ENCODE measurements at places on chromosomes 11 and 22.

DNA sequence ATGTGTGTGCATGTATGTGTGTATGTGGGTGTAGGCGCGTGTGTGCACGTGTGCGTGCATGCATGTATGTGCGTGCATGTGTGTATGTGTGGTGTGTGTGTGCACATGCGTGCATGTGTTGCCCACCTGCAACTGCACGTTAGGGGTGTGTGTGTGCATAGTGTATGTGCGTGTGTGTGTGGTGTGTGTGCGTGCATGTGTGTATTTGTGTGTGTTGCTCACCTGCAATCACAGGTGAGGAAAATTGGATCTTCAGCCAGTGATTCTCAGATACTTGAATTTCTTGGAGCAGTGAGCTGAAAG lies 54.3 kb downstream of the ST14 start:
- DNase-seq: no peak

DNA sequence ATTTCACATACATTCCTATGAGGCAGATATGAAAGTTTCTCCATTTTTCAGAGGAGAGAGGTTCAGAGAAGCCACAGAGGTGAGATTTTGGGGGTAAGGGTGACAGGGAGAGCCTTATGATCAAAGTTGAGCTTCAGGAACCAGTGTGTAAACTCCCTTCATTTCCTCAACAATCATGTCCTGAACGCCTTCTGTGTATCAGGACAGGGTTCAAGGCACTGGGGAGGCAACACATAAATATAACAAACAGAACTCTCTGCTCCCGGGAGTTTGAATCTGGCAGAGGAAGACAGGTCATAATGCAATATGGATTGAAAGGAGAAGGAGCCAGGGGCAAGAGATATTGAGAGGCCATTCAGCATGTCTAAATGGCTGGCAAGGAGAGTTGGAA lies 28.0 kb downstream of the AMOTL1 start:
- no peak for DNase-seq

DNA sequence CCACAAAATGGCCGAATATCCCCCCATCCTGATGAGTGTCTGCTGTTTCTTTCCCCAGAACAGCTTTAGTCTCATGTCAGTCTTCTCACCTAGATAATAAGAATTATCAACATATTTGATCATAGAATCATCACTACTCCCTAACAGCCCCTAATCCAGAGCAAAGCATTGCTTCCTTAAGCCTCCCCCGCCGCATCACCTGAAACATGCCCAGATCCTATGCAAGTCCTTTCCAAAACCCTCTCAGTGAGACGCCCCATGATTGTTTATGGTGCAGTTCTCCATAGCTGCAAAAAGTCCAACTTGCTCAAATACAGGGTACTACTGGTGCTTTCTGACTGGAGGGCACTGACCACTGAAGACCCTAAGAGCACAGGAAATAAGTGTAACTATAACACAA lies 20.1 kb downstream of the KCNJ1 start:
- DNase-seq: no peak

DNA sequence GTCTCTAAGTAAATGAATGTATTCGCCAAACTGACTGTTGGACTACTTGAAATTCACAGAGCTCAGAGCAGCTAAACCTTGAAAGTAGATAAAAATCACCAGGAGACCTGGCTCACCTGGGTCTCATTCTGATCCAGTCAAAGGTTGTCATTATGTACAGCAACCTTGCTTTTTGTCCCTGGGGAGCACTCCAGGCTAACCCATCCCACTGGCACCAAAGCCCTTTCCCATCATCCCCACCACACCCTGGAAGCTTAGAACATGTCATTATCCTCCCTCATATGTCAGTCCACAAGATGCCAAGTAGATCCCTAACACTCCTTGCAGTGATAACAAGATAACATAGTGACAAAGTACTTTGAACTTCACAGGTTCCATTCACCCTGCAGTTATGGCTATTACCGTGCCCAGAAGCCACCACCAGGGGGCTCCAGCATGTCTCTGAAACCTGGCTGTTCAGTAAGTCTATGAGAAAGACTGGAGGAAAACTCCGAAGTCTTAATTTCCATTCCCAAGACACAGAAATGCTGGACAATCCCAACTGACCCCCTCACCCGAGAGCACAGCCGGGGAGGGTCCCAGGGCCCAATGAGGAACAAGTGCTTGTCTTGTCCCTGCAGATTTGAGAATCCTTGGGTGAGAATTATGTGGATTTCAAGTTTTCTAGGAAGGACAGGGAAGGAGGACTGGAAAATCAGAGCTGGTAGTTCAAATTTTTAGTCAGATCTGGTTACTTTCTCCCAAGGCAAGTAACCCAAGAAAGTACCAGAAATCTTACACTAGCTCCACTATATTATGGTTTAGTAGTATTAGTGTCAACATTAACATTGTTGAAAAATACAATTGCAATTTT lies 43.0 kb upstream of the USP47 start:
- peak; percentile 12 for DNase-seq

GRCh38 chr11:73194593-73194992 lies 23.5 kb upstream of the P2RY2 start:
- no peak for DNase-seq

DNA sequence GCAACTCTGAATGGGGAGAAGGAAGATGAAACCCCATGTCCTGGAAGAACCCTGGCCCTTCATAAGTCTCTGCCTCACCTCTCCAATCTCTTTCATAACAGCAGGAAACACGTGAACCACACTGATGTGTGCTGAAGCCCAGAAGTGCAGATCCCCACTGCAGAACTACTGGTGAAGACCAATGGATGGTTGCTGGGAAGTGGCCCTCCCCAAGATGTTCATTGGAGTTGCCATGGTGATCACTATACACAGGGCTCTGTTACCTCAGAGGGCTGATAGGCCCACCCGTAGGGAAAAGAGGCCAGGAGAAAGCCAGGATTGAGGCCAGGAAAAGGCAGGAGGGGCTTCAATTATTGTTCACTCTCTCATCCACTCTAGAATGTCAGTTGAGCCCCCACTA lies 11.6 kb downstream of the TST start:
- DNase-seq: no peak

- no peak for DNase-seq
Observed at GRCh38 chr22:35409783-35410662, 10.1 kb downstream of the MCM5 start.

DNA sequence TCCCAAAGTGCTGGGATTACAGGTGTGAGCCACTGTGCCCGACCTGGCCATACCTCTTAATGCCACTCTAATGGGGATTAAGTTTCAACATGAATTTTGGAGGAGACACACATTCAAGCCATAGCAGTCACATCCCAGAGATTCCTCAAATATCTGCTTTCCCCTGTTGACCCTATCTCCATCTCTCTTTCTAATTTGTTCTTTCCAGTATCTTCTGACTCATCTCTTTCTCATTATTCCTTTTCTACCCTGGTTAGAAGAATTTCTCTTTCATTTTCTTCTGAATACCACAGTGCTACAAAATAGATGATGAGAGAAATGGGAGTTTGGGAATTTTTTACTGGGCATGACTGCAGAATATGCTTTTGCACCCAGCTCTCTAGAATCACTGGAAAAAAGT lies 5.1 kb downstream of the OR10V1 start:
- no peak for DNase-seq

DNA sequence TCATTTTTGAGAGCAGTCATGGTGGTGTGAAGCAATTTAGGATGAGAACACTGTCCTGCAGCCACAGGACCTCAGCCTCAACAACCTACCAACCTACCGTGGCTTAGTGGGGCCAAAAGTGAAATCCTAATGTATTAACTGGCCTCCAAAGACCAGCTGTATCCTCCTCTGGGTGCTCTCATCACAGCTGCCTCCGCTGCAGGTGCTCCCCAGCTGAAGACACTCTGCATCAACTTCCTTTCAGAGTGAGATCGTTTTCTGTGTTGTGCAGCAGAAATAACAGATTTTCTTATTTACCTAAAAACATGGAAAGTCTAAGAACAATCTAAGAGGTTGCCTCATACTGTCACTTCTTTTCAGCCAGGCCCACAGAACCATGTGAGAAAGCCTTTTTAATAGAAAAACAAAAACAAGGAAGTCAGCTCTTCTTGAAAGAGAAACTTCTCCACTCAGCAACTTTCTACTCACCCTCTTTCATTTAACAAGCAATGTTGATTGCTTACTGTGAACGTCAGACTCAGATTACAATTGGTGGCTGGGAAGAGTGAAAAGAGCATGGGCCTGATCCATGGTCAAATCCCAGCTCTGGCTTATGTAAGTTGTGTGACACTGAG lies 136.1 kb downstream of the TENM4 start:
- DNase-seq: no peak

DNA sequence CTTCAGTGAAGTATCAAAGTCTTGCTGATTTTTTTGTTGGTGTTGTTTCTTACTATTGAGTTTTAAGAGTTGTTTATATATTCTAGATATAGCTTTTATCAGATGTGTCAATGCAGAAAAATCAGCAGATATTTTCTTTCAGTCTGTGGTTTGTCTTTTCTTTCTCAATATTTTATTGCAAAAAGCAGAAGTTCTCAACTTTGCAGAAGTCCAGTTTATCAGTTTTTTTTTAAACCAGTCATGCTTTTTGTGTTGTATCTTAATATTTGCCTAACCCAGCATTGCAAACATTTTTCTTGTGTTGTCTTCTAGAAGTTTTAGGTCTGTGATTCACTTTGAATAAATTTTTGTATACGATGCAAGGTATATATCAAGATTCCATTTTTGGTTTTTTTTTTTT lies 7.0 kb downstream of the ASRGL1 start:
- no peak for DNase-seq

GRCh38 chr11:114799476-114799875 lies 121.1 kb downstream of the NXPE2 start:
- no peak for DNase-seq

- no peak for DNase-seq
Observed at GRCh38 chr22:50001388-50002231, 11.0 kb downstream of the IL17REL start.

GRCh38 chr11:113119074-113119473 lies 157.9 kb downstream of the NCAM1 start:
- no peak for DNase-seq

DNA sequence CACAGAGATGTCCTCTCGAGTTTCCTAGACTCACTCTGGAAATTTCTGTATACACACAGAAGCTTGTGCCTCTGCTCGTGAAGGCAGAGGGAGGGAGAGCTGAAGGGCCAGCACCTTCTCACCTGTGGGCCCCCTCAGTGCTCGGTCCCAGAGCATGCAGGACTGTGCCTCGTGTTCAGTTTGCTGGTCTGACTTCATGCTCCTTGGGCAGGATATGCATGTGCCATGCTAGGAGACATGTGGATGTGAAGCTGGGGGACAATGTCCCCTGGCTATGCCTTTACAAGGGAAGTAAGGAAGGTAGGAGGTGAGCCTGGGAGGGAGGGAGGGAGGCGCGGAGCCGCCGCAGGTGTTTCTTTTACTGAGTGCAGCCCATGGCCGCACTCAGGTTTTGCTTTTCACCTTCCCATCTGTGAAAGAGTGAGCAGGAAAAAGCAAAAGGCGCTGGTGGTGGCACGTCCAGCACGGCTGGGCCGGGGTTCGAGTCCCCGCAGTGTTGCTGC lies 22.6 kb downstream of the NEAT1 start:
- DNase-seq: no peak

- DNase-seq: peak; percentile 35
Observed at GRCh38 chr11:16605389-16605893, 133.0 kb upstream of the C11orf58 start.

- no peak for DNase-seq
Observed at GRCh38 chr11:25779033-25779432, 552.9 kb upstream of the ANO3 start.

DNA sequence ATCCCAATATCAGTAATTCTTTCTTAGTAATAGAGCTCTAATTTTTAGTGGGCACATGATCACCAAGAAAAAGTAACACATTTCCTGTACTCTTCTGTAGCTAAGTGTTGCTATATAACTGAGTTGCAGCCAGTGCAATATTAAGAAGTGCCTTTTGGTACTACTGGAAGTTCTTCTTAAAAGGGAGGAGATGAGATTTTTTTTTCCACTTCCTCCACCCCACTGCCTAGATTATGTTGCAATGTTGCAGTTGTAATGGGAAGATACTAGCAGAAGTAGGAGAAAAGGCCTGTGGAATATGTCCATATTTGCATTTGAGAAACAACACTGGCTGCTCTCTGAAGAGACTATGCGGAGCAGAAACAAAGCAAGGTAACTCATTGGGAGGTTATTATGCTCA lies 280.6 kb upstream of the ANO5 start:
- no peak for DNase-seq

GRCh38 chr11:69393865-69394233 lies 87.6 kb upstream of the LINC01488 start:
- DNase-seq: no peak

DNA sequence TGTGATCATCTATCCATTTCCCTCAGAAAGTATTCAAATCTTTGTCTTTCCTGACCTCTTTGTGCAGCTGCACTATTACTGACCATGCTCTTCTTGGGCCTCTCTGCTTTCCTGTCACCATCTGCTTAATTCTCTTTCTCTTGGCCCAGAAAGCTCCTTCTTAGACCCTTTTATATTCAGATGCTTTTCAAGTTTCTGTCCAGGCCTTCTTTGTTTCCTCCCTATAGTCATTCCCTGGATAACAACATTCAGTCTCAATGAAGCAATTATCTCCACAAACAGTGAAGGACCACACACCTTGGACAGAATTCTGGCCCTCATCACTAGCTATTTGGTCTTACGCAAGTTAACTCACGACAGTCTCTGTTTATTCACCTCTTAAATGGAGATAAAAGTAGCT lies 89.7 kb downstream of the LARGE2 start:
- no peak for DNase-seq

DNA sequence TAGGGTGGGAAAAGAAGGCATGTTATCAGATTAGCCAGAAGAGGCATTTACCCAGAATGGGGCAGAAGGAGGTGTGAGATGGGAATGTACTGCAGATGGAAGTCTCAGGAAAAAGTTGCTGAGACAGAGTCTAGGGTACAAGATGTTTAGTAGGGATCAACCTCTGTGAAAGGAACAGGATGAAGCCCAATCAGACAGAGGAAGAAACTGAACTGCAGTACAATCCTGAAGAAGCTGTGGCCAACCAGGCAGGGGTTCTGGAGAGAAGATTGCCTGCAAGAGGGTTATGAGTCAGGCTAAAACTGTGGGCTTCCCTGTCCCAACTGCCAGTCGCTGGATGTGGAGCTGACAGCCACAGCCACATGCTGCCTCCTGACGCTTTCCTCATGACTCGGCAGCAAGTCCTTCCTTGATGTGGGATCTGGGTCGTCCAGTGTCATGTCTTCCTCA lies 64.0 kb downstream of the CWC15 start:
- no peak for DNase-seq

GRCh38 chr11:68962527-68963250 lies 18.1 kb downstream of the MRGPRD start:
- DNase-seq: no peak

- DNase-seq: no peak
Observed at GRCh38 chr22:29342177-29342576, 26.7 kb upstream of the RASL10A start.

GRCh38 chr22:45579806-45580725 lies 77.4 kb downstream of the FBLN1 start:
- DNase-seq: no peak

DNA sequence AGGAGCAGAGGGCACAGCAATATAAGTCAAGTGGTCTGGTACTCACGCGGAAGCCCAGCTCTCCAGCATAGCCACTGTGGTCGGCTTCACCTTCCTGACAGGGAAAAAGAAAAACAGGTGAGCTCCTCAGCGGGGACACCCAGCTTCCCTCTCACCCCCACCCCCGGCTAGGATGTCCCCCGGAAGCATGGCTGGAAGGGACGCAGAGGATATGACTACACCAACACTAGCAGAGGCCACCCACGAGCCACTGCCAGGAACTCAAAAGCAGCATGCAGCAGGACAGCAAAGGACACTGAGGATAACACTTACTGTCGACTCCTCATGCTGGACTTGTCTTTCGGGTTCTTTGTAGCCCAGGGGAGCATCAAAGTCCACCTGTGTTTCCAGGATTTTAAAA lies 9.0 kb upstream of the C22orf39 start:
- no peak for DNase-seq

- no peak for DNase-seq
Observed at GRCh38 chr11:131002145-131002544, 85.9 kb upstream of the SNX19 start.

All from NCI-H446 (cell line).